ENCODE measurements at places on chromosomes 13 and 19. TPM values are rescaled to one million over a fixed set of nuclear protein-coding genes. Genes with fewer than 3 reads are reported as not detected.

DNA sequence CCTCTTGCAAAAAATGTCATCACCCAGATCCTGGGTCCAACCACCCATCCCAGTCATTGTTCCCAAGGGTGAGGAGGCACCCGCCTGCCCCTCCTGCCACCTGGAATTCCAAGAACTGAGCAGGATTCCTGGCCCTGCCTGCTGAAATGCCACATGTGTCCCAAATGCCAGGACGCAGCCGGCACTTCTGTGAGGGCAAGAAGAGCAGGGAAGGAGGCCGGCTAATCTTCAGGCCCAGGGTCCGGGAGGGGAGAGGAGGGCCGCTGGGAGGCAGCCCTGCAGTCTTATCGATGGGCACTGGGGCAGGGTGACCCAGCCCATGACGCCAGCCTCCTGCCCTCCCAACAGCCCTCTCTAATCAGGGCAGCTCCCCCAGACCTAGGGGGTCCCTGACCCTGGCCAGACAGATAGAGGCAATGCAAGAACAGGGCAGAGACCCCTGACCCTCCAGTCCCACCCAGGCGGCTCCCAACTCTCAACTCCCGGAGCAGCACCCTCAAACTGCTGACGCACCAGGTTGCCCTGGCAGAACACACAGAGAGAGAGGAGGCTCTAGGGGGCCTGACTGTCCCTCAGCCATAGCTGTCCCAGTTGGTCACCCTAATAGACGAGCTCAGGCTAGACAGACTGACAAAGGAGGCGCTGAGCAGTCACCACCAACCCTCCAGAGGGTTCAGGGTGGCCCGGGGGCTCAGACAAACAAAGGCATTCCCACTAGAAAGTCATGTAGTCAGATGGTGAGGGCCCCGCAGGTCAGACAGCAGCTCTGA lies 1.5 kb downstream of the MFSD12 start:
- DNase-seq: no peak

DNA sequence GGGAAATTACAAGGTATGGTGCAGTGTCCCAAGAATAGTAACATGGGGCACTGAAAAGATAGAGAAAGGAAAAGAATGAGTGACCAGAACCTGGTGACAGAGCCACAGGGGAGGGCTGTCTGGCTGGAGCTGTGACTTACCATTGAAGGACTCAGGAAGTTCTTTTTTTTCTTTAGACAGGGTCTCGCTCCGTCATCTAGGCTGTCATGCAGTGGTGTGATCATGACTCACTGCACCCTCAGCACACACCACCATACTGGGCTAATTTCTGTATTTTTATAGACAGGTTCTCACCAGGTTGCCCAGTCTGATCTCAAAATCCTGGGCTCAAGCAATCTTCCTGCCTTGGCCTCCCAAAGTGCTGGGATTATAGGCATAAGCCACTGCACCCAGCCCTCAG lies 8.8 kb upstream of the CPB2 start:
- DNase-seq: no peak

- no peak for DNase-seq
These were observed 58.2 kb downstream of the TSHZ3 start for GRCh38 chr19:31290931-31291590.

The VRK3 gene
- 43.4 TPM for total RNA-seq

DNA sequence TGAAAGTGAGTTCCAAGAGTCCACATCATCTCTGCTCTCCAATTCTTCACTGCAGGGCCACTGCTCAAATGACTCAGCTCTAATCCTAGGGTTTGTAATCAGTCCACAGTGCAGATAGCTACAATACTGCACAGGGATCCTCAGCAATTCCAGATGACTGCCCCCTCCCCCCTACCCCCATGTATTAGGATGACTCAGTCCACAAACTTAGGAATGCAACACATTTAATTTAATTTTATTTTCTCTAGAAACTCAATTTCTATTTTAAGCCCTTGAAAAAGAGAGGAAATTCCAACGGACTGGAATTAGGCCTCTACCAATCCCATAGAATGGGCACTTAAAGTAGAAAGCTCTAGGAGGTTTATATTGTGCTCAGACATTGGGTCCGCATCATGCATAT lies 173.8 kb upstream of the SOX21 start:
- no peak for DNase-seq

The ZMYM5 gene
- 13.8 TPM for total RNA-seq

The ADM5 gene
- 11.8 TPM for total RNA-seq

The RXFP2 gene
- not detected for total RNA-seq

The SIGLEC12 gene
- not detected for total RNA-seq

GRCh38 chr19:47652285-47652684 lies 43.4 kb downstream of the BICRA start:
- no peak for DNase-seq

The PSG3 gene
- not detected for total RNA-seq

DNA sequence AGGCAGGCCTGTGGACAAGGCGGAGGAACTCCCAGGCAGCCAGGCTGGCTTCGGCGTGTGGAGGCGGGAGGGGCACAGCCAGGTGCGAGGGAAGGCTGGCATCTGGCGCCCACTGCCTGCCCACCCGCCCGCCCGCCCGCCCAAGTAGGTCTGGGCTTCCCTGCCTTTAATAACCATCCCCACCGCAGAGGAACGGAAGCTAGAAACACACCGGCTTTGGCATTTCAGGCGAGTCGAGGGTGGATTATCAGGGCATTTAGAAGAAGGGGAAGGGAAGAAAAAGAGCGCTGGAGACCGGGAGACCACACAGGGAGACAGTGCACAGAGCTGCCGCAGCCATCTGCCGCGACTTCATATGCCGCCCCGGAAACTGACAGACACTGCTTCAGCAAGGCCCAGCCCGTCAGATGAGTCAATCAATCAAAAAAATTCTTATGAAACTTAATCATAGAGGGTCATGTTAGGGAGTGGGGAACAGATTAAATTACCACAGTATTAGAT lies 199.7 kb downstream of the TSHZ3 start:
- DNase-seq: no peak

GRCh38 chr13:75776550-75776949 lies 140.4 kb downstream of the LMO7 start:
- DNase-seq: no peak

DNA sequence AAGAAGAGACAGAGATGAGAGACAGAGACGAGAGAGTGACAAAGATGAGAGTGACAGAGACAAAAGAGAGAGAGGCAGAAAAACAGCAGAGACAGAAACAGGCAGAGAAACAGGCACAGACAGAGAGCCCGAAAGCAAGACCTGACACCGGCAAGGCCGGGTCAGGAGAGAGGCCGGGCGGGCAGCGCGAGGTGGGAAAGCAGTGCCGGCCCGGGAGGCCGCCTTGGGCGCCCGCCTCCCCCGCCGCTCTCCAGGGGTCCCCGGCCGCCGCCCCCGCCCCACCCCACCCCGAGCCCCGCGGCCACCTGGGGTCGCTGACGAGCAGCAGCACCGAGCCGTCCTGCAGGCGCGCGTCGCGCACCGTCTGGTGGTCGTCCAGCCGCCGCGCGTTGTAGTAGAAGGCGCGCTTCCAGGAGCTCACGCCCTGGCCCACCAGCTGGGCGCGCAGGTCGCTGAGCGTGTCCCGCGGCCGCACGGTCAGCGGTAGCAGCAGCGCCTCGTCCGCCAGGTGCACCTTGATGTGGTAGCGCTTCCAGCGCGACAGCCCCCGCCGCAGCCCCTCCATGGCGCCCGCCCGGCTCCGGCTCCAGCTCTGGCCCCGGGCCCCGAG lies at the start of gene TINCR:
TSS of gene TINCR (minus strand) at position 594 of the 610 bp plus-strand sequence.
- peak; percentile 47 for DNase-seq

DNA sequence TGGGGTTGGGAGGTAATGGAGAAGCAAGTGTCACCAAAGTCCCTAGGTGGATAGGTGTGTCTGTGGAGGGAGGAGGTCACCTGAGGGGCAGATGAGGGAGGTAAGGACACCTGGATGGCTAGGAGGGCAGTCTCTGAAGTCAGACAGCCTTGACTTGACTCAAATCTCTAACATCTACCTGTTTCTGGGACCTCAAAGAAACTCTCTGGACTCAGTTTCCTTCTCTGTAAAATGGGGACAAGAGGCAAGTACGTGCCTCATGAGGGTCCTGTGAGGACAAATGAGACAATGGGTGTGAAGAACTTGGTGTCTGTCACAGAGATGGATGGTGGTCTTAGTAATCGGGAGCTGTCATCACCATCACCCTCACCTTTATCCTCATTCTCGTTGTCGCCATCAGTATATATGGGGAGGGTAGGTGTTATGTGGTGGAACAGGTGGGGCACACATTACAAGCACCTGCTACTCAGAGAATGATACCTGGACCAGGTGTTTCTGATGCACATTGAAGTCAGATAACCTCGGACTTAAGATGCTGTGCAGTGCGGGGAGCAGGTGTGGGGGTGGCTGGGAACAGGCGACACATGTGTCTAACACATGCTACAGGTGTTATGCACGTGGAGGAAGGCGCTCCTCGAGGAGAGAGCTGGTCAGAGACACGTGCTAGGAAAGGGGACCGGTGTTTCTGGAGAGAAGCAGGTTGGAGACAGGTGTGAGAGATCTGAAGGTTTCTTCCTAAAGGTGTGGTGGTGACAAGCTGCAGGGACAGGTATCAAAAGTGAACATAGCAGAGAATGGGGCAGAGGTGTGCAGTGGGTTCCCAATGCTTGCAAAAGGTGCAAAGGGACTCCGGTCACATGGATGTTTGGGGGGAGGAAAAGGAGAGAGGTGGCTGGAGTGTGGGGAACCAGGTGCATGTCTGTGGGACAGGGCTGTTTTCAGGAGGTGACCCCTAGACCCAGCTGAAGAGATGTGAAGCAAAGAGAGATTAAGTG lies 3.8 kb downstream of the ERFL start:
- no peak for DNase-seq

DNA sequence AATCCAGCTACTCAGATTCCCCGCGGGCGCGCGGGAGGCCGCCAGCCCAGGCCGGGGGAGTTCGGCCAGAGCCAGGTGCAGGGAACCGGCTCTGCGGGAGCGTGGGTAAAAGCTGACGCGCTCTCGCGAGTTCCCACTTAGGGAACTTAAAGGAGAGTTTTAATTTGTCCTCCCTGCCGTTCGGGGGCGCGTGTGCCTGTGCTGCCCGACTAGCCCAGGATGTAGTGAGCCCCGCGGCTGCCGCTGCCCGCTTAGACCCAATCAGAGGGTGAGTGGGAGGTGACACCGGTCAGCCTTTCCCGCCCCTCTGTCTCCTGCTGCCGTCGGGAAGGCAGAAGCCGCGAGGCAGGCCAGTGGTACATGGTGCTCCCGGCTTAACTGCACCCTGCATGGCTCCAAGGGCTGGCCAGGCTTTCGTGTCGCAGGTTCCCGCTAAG lies 36.0 kb upstream of the NEK3 start:
- no peak for DNase-seq

GRCh38 chr13:27712421-27712820 lies 79.9 kb upstream of the GSX1 start:
- DNase-seq: no peak

GRCh38 chr13:80001510-80001842 lies 339.4 kb downstream of the SPRY2 start:
- DNase-seq: no peak

DNA sequence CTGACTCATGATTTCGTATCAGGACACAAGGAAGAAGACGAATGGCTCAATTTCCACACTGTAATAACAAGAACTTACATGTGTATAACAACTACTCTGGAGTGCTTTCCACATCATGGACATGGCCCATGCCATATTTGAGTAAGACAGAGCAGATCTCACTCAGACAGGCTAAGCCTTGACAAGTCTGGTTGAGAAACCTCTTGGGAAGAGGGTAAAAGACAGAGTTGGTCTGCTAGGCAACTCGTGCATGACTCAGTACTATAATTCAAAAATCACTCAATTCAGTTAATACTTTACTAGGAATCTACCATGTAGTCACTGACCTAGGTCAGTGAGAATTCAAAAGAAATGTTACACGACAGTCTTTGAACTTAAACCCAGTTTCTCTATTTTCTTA lies 5.7 kb upstream of the THSD1 start:
- no peak for DNase-seq

- DNase-seq: no peak
These were observed 88.4 kb upstream of the OXGR1 start for GRCh38 chr13:97082461-97083207.

DNA sequence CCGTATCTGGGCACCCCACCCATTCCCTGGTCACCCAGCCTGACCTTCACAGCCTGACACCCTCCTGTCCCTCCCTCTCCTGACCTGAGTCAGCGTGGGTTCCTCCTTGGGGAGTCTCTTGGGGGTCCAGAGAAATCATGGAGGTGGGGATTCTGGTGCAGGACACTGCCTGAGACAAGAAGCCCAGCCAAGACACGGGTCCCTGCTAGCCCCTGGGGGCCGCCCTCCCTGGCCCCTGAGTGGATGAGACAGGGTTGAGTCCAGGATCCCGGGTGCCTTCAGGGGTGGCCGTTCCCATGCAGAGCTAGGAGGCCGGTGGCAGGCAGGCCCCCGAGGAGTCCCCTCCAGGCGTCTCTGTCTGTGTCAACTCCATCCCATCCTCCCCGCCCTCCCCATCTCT lies 1.6 kb downstream of the MAP2K7 start:
- DNase-seq: no peak

DNA sequence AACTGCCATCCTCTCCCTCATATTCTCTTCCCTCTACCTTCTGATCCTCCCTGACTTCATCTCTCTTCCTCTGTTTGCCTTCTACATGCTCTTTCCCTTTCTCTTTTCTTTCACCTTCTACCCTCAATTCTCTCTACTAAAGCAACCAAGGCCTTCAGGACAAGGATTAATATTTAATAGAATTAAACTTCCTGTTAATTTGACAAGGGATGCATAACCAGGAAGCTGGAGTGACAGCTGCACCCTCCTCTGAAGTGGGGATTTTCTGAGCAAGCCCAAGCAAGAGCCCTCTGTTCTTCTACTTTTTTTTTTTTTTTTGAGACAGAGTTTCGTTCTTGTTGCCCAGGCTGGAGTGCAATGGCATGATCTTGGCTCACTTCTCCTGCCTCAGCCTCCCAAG lies 63.4 kb upstream of the MED4 start:
- DNase-seq: no peak

- DNase-seq: no peak
These were observed 16.3 kb upstream of the PEG3 start for GRCh38 chr19:56856822-56857221.

GRCh38 chr13:59471106-59471505 lies 692.6 kb downstream of the DIAPH3 start:
- no peak for DNase-seq

GRCh38 chr13:48801255-48801654 lies 147.5 kb downstream of the CYSLTR2 start:
- DNase-seq: no peak

DNA sequence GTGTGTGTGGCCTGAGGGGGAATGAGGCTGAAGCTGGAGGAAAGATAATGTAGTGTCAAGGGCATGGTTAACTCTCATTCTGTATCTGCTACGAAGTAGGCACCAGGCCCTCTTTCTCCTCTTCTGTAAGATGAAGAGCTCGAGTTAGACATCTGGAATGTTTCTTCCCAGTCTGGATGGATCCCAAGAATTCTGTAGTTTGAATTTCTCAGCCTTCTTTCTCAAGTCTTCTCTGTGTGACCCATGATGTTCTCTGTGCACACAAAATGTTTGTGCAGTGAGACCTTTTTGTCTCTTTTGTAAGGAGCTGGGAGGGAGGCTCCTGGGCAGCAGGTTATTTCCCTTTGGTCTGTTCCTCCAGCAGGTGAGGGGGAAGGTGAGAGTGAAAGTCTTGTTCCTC lies 13.7 kb downstream of the FGF9 start:
- no peak for DNase-seq

- DNase-seq: no peak
These were observed 12.0 kb downstream of the KHSRP start for GRCh38 chr19:6412447-6413091.

Data from neural crest cell (in vitro differentiated cells).